ENCODE measurements at places on chromosomes 12 and 14. TPM values are rescaled to one million over a fixed set of nuclear protein-coding genes. Genes with fewer than 3 reads are reported as not detected.

Gene TXNDC16
- total RNA-seq: 6.6 TPM

DNA sequence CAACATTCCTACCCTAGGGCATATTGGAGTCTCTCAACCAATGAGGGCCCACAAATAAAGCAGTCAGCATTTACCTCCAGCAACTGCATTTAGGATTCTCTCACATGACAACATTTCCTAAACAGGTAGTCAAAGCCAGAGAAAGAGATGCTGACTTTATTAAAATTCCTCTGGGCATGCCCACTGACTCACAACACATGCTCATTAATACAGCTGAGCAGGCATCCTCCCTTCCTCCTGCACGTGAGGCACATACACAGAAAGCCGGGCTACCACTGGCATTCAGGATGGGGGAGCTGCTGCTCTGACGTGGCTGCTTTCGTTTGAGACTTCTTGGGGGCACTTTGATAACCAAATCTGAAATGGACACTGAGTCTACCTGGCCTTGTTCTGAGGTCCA lies 174.1 kb downstream of the NRXN3 start:
- H3K4me1 ChIP-seq: no peaks in the 10 kb centered on the region
- no peaks in the 10 kb centered on the region for H3K27me3 ChIP-seq
- H3K27ac ChIP-seq: no peak overlapping the region

DNA sequence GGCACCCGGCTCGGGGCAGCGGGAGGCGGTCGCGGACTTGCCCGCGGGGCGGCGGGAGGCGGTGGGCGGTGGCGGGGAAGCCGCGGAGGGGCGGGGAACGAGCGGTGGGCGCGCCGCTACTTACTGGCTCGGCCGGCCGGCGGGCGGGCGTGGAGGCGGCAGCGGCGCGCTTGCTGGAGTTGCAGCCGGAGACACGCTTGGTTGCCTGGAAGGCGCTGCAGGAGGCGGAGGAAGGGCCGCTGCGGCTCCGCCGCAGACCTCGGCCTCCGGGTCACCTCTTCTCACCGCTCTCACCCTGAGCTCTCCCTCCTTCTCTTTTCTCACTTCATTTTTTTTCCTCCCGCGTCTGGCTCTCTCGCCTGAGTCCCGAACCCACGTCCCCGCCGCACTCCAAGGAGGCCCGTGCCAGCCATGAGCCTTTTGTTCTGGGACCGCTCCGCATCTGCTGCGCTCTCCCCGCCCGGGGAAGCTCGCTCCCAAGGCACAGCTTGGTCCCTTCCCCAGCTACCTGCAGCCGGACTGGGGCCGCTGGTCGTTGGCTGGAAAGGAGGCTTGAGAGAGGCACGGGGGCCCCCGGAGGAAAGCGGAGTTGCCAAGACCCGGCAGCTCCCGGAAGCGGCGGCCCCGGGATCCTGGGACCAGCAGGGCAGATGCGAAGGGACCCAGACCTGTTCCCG lies 592 bp upstream of the KCNK10 start:
- no peaks in the 10 kb centered on the region for H3K36me3 ChIP-seq
- peaks cover 7% of the 10 kb centered on the region for H3K4me1 ChIP-seq
- no peaks in the 10 kb centered on the region for H3K27me3 ChIP-seq
- H3K4me3 ChIP-seq: peak overlapping the region; percentile 47
- DNase-seq: no peak
- H3K27ac ChIP-seq: no peak overlapping the region

GRCh38 chr14:72535485-72535884 lies 358.4 kb downstream of the DPF3 start:
- no peak overlapping the region for H3K4me3 ChIP-seq
- no peaks in the 10 kb centered on the region for H3K4me1 ChIP-seq
- H3K36me3 ChIP-seq: no peaks in the 10 kb centered on the region
- DNase-seq: no peak

DNA sequence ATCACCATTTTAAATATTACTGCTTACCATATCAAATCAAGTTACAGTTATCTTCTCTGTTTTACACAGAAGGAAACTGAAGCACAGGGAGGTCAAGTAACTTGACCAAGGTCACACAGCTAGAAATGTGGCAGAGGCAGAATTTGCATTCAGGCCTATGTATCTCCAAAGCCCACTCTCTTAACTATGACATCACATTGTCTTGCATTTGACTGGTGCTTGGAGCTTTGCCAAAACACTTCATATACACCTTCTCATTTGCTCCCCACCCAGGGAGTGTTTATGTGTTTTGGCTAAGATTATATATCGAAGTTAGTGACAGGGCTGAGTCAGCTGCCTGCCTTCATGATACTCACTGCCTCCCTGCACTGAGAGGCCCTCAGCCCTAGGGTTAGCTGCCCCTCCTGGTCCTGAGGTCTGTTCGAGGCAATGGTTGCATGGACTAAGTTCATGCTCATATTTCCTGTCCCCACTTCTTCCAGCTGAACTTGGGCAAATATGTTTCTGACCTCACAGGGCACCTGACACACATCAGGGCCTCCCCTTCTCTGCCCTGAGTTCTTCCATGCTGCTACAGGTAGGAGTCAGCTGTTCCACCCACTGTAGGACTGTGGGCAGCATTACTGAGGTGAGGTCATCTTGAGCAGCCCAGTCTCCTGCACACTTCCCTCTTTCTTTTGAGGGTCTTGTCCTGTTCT lies 1.8 kb downstream of the GALNT6 start:
- no peaks in the 10 kb centered on the region for H3K27me3 ChIP-seq
- H3K27ac ChIP-seq: peak overlapping the region; percentile 99
- no peak for DNase-seq
- H3K4me1 ChIP-seq: peaks cover 37% of the 10 kb centered on the region
- H3K4me3 ChIP-seq: no peak overlapping the region

- no peak overlapping the region for H3K27ac ChIP-seq
- no peak overlapping the region for H3K4me3 ChIP-seq
- no peak for DNase-seq
These were observed 24.2 kb downstream of the DPF3 start for GRCh38 chr14:72869407-72870329.

- no peak overlapping the region for H3K27ac ChIP-seq
- H3K4me3 ChIP-seq: no peak overlapping the region
- DNase-seq: no peak
- no peaks in the 10 kb centered on the region for H3K27me3 ChIP-seq
- H3K36me3 ChIP-seq: no peaks in the 10 kb centered on the region
These were observed 7.1 kb upstream of the OAS2 start for GRCh38 chr12:112971248-112971647.

GRCh38 chr12:106248312-106248845 lies 559 bp upstream of the CKAP4 start:
- DNase-seq: peak; percentile 53
- 0 out of 2 replicates have a peak, but pooled peaks cover 1% of the 10 kb centered on the region for H3K36me3 ChIP-seq
- peak overlapping the region; percentile 92 for H3K4me3 ChIP-seq
- H3K4me1 ChIP-seq: peaks cover 23% of the 10 kb centered on the region
- H3K27ac ChIP-seq: no peak overlapping the region

DNA sequence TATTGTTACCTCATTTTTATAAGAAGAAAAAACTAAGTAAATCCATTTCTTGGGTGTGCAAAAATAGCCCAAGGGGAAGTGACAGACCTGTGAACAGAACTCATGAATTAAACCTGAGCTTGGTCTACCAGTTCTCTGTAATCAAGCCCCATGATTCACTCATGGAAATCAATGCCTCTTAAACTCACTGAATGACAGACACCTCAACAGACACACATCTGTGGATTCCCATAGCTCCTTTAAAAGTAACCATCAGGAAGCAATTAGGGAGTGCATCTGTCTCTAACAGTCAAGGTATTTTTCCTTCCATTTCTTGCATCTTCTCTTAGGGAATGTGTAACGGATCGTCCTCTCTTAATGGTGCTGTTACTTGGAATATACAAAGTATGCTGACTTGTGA lies 215.0 kb upstream of the EEA1 start:
- no peak overlapping the region for H3K27ac ChIP-seq
- peaks cover 29% of the 10 kb centered on the region for H3K4me1 ChIP-seq
- DNase-seq: no peak
- H3K36me3 ChIP-seq: no peaks in the 10 kb centered on the region

Gene GALNT6
- total RNA-seq: 190 TPM

GRCh38 chr12:11954181-11954580 lies 116.6 kb upstream of the BCL2L14 start:
- no peaks in the 10 kb centered on the region for H3K4me1 ChIP-seq
- no peak for DNase-seq
- H3K36me3 ChIP-seq: no peaks in the 10 kb centered on the region
- no peaks in the 10 kb centered on the region for H3K27me3 ChIP-seq
- no peak overlapping the region for H3K4me3 ChIP-seq

Gene TSPAN11
- total RNA-seq: not detected

DNA sequence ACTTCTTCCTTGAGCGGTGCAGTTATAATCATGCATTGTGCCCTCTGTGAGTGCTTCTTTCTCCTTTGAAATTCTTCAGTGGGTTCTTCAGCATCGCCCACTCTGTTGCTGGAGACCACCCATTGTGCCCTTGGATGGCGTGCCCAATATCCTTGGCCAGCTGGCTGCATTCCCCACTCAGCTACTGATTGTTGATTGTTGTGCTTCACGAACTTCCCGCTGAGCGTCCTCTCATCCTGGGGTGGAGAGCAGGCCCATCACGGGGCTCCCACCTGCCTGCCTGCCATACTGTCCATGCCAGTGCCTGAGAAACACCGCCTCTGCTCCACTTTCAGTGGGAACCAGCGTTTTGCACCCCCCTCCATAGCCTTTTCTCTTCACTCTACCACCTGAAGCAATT lies 8.6 kb upstream of the SSTR1 start:
- no peaks in the 10 kb centered on the region for H3K27me3 ChIP-seq
- H3K36me3 ChIP-seq: no peaks in the 10 kb centered on the region
- DNase-seq: no peak

DNA sequence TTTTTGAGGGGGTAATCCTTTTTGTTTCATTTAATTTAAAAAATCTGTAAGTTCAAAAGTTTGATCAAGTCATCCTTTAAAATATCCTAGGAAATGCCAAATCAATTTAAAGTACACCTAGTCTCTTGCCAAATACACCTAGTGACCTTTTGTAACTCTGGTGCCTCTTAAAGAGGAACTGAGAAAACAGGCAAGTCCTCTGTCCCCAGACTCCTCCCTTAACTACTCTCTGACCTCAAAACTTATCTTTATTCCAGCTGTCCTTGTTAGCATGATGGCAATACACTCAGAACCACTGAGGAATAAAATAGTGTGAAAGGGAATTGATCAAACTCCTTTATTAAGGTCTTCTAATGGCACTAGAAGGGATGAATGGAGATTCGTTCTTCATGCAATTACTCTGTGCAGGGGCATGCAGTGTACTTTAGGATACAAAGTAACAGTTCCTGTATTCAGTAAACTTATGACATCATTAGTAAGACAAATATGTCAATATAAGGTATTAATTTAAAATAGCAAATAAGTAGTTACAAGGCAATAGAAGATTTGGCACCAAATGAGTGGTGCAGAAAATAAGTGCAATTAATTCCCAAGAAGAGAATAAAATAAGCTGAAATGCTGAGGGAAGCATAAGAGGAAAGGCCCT lies 3.3 kb downstream of the FAR2 start:
- no peak overlapping the region for H3K27ac ChIP-seq
- no peaks in the 10 kb centered on the region for H3K4me1 ChIP-seq
- no peaks in the 10 kb centered on the region for H3K36me3 ChIP-seq

GRCh38 chr14:28949503-28949902 lies 182.9 kb downstream of the FOXG1 start:
- H3K4me3 ChIP-seq: no peak overlapping the region
- no peak for DNase-seq
- no peaks in the 10 kb centered on the region for H3K27me3 ChIP-seq

DNA sequence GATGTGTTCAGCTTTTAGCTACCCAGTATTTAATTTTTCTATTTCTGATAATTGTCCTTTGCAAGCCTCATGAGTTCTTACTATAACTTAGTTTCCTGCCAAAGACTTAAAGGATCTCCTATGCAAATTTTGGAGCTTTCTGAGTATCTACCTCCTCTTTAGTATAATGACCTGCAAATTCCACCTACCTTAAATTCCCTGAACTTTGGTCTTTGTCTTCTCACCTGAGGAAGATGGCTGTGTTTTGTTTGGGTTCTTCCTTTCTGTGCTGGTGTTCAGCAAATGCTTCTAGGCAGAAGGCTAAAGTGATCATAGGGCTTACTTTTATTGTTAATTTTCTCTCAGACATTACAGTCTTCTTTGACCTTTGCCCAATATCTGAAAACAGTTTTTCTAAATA lies 142.8 kb downstream of the FUT8 start:
- no peak overlapping the region for H3K4me3 ChIP-seq
- no peak overlapping the region for H3K27ac ChIP-seq
- H3K36me3 ChIP-seq: no peaks in the 10 kb centered on the region
- DNase-seq: no peak
- H3K27me3 ChIP-seq: no peaks in the 10 kb centered on the region

All from Caco-2 (cell line).